ENCODE measurements at places on chromosomes 7 and 10.

DNA sequence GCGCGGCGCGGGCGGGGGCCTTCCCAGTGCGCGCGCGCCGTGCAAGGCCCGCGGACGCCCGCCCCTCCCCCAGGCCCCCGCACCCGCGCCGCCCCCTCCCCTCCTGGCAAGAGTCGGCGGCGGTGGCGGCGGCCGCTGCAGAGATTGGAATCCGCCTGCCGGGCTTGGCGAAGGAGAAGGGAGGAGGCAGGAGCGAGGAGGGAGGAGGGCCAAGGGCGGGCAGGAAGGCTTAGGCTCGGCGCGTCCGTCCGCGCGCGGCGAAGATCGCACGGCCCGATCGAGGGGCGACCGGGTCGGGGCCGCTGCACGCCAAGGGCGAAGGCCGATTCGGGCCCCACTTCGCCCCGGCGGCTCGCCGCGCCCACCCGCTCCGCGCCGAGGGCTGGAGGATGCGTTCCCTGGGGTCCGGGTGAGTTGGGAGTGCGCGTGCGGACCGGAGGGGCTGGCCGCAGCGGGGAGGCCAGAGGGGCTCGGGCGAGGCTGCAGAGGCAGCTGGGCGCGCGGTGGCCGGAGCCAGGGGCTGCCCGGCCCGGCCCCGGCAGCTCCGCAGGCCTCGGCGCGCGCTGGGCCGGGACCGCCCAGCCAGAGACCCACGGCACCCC lies at the start of gene BMPR1A:
BMPR1A (plus strand) TSS at position 109 of the 602 bp plus-strand sequence. CDS start 119,400 bp downstream, outside the sequence.
- DNase-seq: peak; percentile 92

- DNase-seq: no peak
Observed at GRCh38 chr7:158765020-158765419, 60.4 kb upstream of the NCAPG2 start.

DNA sequence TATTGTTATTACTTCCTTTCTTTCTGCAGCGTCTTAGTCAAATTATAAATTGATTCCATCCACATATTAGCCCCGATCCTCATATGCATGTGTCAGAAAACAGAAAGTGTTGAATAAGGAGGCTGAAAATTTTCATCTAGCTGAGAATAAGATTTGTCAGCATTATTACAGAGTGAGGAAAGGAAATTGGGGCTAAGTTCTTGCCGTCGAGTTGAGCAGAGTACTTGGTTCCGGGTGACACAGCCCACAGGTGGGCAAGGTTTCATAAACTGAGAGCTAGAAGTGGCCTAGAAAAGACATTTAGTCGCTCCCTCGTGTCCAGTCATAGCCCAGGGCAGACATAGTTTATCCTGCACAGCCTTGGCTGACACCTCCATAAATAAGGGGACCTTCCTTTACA lies 461.7 kb upstream of the GALNT17 start:
- DNase-seq: no peak

DNA sequence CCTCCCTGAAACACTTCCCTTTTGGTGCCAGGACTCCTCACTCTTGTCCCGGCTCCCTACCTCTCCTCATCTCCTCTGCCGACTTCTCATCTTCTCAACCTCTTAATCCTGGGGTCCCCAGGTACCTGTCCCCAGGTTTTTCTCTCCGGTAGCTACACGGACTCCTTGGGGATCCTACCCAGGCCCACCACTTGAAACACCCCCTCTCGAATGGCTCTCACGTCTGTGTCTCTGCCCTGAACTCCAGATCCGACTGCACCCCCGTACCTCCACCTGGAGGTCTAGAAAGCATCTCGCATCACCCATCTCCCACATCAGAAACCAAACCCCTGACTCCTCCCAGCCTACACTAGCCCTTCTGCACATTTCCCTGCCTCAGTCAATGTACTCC lies 4.8 kb downstream of the TBATA start:
- no peak for DNase-seq

- no peak for DNase-seq
Observed at GRCh38 chr10:84292502-84292901, 35.9 kb upstream of the CCSER2 start.

DNA sequence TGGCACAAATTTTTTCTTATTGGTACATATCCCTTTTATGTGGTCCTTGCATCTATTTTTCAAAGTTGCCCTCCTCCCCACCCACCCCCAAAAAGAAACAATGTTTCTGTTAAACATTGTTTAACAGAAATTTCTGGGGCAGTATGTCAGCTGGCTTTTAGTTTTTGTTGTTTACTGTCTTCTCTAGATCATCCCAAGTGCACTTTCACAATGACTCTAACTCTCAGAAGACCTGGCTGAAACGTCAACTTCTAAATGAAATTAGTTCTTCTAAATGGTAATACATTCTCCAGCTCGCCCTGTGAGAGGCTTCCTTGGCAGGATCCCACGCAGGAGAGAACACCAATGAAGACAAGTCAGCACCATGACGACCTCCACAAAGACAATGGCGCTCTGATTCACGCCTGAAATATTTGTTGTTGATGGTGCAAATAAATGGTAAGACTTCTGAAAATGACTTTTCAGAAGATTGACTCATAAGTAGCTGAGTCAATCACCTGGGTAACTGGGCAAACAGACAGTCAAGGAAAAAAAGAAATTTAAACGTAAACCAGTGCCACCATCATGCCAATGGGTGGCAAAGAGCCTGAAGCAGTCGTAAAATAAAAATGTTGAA lies 293.7 kb downstream of the FZD1 start:
- peak; percentile 99 for DNase-seq

DNA sequence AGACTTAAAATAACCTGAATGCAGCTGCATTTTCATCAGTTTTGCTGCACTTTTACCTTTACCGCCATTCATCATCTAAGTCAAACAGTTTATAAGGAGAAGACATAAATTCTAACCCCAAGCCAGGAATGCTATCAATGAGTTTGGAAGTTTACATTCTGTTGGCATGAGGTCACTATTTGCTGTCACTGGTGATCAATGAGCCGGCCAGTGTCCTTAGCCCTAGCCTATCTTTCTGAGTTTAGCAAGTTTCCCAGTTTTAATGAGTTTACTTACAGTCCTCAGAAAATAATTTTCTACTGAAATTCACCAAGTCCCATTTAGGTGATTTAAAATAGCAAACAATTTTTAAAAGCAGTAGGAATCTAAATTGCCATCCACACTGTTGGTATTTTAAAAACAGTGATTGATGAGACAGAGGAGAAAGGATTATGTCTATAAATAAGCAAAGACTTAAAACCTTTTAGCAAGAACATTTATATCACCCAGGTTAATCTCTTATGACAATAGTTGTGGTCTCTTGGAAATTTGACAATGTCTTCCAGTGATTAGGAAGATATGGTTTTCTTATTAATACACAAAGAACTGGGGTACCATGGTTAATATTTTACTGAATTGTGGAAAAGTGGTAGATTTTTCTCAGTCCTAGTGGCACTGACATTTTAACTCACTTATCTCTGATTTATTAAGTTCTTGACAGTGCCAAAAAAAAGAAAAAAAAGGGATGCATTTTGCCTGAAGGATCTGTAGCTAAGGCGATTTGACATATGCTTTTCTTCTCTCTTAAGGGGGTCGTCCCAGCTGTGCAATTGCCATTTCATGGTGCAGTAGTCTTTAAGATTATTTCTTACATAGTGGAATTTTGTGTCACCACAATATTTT lies 443.4 kb upstream of the ANKRD30A start:
- DNase-seq: no peak

DNA sequence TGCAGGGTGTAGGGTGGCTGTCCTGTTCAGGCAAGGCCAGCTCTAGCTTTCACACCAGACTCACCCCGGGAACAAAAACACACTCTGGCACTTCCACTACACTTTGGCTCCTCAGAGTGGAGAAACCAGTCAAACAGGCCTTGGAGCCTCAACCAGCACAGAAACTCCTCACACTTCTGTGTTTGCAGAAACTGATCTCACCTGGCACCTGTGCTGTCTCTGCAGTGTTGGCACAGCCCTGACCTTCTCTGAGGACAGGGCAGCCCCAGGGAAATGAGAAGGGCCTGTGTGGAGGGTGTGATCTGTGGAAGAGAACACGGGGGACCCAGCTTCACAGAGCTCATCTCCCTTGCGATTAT lies 4.1 kb upstream of the CALML5 start:
- DNase-seq: no peak

- no peak for DNase-seq
Observed at GRCh38 chr7:29548823-29549222, 14.8 kb upstream of the PRR15 start.

DNA sequence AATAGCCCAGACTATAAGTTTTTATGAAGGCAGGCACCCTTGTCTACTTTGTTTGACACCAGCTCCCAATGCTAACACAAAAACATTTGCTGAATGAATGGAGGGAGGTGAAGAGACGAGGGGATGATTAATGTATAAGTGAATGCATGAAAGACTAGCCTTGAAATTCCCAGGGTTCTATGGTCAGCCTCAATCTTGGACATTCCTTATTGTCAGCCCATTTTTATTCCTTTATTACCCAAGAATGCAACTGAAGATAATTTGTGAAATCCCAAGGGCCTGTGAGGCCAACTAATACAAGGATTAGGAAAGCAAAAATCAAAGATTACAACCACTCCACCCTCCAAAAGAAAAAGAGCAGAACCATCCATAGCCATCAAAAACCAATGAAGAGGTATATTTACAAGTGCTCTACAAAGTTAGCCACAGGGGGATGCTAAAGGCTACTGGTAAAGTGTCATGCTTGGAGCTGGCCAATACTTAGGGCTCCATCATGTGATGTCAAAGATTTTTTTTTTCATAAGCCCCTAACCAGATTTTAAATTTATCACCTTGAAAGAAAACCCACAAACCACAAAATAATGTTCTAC lies 40.0 kb upstream of the ASAH2 start:
- DNase-seq: peak; percentile 34

- DNase-seq: peak; percentile 51
Observed at GRCh38 chr10:4767033-4767814, 58.8 kb upstream of the AKR1E2 start.

DNA sequence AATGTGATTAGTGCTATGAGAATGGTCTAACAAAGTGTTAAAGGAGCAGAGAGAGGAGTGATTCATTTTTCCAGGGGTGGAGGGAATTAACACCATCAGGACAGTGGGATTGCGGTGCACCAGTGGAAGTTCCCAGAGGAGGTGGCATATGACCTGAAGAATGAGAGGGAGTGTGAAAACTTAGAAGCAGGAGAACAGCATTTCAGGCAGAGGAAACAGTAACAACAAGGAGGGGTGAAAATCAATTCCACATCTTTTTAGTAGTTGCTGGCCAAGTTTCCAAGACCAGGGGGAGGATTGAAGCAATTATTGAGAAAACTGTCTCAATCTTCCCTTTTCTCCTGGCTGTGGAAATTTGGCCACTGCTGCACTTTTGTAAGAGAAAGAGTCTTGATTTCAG lies 23.7 kb upstream of the CCDC172 start:
- no peak for DNase-seq

DNA sequence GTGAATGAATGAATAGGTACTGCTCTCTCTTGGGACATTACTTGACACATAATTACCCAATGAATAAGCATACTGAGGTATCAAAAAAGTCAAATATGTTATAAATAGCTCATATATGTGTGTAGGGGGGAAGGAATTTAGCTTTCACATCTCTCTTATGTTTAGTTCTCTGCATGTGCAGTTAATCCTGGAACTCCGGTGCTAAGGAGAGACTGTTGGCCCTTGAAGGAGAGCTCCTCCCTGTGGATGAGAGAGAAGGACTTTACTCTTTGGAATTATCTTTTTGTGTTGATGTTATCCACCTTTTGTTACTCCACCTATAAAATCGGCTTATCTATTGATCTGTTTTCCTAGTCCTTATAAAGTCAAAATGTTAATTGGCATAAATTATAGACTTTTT lies 1.2 kb downstream of the CFTR start:
- no peak for DNase-seq

DNA sequence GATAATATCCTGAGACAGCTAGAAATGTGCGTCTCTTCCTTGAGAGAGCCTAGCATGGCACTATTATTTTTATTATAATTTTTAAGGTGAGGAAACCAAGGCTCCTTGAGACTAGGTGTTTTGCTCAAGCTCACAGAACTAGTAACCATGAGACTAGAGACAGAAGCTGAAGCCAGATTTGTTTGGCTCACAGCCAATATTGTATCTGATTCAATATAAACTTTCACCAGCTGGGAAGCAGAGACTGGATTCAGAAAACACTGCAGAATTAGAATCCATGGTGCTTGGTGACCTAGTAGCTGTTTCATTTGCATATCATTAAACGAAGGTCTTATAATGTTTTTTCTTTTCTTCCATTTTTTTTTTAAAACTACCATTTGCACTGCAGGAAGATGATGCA lies 64.4 kb downstream of the DNAJB9 start:
- DNase-seq: no peak

- peak; percentile 72 for DNase-seq
Observed at GRCh38 chr7:31633894-31634494, 53.0 kb upstream of the PPP1R17 start.

DNA sequence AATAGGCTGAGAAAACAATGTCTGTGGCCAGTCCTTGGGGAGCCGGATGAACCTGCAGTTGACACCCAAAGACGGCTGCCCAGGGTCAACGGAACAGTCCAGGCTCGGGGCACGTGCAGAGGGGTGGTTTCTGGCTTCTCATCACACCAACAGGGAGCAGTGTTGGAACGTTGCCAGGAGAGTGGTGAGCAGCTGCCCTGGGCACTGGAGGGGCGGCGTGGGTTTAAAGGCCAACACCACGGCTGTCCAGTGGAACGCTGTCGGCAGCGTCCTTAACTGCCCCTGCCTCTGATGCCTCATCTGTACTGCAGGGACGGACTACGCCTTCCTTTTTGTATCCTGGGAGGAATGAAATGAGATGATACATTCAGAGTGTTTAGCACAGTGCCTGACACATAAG lies 19.8 kb downstream of the JCAD start:
- DNase-seq: no peak

DNA sequence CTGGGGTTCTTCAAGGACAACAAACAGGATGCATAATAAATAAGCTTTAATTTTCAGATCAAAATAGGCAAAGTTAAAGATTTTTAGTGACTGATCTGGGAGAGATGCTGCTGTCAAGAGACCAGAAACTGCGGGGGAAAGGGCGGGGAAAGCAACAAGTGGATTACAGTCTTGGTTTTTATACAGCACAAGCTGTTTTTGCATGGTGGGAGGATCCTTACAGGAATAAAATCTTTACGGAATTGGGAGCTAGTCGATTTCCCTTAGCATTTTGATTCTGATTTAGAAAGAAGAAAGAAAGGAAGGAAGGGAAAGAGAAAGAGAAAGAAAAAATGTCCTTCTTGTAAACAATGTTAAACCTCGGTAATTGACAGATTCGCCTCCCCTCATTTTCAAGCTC lies 242.3 kb upstream of the SP8 start:
- DNase-seq: peak; percentile 18

DNA sequence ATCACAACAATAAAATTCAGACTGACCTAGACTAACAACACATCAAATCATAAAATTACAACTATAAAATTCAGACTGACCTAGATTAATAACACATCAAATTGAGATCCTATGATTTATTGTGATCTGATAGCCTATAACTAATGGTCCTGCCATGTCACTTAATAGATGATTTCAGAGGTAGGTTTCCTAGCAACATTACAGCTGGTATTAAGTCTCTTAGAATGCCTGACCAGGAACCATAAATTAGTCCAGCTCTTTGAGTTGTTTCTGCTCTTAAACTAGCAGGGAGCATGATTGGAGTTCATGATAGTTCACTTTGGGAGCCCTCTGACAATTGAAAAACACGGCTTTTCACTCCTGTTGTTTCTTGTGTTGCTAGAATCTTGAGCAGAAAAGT lies 318.9 kb downstream of the BMPER start:
- DNase-seq: no peak
